Cortex of kidney (tissue), 1 donor: ENCODE measurements at places on chromosomes 7 and 10.

DNA sequence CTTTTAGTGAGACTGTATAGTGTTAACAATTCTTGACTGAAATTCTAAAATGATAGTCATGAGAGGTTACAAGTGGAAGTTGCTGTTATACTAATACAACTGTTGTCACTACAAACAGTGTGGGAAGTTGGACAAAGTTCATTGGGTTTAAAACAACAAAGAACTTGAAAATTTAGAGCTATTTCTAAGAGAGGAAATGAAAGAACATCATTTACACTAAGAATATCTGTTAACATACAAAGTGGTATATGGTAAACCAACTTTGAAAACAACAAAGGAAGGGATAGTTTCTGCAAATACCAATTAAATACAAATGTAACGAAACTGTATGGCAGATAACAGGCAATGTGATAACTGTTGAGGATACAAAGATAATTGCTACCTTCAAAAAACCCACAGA, 11.6 kb downstream of the MTPN start:
- no peak for DNase-seq

- no peak for DNase-seq
These were observed 21.8 kb upstream of the INPP5F start for GRCh38 chr10:119703903-119704508.

DNA sequence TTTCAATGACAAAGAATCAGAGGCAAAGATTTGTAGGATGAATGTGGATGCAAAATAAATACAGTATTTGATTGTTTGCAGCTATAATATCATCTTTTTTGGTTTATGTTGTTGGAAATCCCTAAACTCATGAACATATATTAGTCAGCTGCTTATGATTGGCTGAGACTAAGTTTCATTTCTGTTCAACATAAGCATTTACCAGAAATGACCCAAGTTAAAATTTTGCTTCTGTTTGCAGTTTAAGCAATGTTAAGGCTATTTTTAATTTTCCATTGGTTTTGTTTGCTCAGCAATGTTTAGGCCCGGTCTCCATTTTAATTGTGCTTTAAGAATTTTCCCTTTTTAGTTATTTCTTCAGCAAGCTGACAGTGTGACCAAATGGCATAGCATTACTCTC, 22.0 kb downstream of the GIMAP6 start:
- DNase-seq = no peak

DNA sequence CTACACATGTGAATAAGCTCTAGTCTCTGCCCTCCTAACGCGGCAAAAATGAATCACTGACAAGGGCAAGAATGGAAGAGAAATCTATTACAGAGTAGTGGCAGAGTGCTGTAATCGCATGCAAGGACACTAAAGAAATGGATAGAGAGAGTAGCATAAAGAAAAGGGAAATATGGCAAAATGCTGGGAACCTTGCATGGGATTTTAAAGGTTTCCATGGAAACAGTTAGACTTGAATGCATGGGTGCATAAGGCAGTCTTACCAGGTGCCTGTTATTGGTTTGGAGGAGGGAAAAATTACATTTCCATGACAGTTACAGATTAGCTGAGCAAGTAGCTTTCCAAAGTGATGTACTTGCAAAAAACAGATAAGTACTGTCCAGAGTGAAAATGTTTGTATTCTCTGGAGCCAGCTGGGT, 233.4 kb downstream of the PTN start:
- DNase-seq = no peak

DNA sequence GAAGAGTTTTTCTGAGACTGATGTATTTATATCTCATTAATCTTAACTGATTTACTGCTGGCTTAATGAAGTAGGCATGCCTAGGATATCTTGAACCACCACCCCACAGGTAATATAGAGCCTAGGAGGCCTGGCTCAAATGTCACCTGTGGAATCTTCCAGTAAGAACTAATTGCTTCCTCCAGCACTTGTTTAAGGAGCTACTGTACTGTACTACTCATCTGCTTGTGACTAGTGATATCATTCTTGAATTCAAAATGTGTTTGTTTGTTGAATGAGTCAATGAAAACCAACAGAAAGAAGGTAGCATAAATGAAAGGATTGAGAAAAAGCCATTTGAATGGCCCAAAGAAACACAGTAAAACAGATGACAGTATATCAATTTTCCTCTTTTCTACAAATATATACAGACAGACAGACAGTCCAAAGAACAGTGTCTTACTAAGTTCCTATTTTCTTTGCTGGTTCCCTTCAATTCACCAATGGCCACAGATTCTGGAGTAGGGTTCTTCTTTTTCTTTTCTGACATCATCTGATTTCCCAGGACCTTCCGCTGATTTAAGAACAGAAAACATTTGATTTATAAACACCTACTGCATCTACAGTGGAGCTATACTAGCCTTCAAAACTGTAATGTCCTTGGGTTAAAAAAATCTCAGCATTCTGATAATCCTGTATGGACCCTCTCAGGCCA, 43.7 kb upstream of the SLIT1 start:
- DNase-seq = no peak

DNA sequence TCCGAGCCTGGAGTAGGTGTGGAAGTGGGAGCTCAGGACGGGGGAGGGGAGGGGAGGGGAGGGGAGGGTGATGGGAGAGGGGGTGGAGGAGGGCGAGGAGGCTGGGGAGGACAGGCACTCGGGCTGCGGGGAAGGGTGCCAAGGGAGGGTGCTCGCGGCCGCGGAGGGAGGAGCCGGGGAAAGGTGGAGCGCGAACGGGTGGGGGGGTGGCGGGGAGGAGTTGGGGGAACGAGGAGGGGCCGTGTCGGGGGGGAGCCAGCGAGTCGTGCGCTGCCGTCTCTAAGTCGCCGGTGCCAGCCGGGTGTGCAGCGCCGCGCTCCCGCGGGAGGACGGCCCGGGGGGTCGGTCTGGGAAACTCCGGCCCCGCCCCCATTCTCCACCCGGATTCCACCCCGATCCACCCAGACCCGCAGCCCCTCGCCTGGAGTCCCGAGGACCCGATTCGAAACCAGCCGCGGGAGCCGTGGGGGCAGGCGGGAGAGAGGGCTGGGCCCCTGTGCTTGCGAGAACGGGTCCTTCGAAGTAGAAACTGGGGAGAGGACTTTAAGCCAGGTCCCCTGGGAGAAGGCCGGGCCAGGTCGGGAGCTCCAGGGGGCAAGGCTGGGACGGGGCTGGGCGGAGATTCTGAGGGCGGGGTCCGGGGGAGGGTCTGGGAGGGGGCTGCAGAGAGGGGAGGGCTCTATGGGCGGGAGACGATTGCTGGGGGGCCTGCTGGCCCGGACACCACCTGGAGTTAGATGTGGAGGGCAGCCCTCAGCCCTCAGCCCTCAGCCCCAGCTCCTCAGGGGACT, at the start of gene ZNF467:
Gene ZNF467 (minus strand): TSS at position 143 of the 791 bp plus-strand sequence. CDS start 2,556 bp downstream, outside the sequence.
- no peak for DNase-seq

GRCh38 chr7:20238754-20239324, 21.7 kb upstream of the MACC1 start:
- DNase-seq = no peak

GRCh38 chr10:77493851-77494261, 143.8 kb downstream of the KCNMA1 start:
- no peak for DNase-seq

GRCh38 chr10:17098012-17098411, 31.6 kb downstream of the CUBN start:
- DNase-seq = no peak

DNA sequence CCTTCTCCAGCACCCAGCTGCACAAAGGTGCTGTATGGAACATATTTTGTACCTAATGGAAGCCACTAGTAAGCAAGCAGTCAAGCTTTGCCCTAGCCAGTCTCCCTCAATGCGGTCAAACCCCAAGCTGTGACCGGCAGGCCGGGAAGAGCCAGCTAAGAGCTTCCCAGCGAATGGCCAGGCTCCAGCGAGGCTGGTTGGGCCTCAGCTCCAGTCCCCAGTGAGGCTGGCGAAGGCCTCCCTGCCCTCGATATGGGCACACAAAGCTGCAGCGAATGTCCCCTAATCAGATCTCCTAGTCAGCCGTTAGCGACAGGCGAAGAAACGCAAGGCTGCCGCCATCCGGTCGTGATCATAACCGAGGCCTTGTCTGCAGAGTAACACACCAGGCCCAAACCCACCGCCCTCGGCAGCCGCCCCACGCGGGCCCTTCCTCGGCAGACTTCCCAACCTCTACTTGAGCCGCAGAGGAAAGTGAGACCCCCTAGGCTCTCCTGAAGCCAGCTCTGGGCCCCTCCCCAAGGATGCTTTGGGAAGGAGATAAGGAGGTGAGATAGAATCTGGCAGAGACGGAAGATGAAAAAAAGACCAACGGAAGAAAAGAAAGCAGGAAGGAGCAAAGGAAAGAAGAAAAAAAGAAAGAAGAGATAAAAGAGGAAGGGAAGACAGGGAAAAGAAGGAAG, 3.1 kb upstream of the HOXA9 start:
- no peak for DNase-seq

GRCh38 chr7:107179326-107180164, 10.7 kb downstream of the HBP1 start:
- DNase-seq = no peak

DNA sequence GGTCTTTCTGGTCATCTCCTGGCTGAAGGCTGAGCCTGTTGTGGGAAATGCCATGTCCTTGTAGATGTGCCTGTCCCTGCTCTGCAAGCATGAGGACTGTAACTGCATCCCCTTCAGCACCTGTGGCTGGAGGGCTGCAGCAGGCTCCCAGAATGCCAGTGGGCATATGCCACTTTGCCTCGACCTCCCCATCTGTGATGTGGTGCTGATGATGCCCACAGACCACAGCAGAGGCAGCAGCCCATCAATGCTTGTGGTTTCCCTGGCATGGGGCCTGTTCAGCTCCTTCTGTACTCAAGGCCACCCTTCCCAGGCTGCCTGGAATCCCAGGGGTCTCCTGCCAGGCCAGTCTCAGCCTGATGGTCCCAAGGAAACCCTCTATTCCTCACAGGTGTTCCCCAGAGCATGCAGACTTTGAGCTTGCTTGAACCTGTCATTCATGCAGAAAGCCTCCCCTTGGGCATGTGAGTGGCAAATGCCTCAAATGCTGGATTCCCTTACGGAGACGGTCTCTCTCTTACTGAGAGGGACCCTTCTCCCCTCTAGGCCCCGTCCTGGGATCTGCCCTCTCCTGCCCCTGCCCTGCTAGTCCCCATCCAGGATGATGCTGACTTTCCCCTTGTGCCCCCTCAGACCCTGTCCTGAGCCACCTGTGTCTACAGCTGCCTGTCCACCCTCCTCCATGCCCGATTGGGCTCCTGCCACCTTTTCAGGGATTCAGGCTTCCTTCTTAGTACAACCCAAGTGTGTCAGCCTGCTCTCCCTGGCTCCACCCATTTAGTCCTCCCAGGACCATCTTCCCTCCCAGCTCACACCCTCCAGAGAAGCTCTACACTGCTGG, 50.9 kb upstream of the ANTXRL start:
- no peak for DNase-seq

DNA sequence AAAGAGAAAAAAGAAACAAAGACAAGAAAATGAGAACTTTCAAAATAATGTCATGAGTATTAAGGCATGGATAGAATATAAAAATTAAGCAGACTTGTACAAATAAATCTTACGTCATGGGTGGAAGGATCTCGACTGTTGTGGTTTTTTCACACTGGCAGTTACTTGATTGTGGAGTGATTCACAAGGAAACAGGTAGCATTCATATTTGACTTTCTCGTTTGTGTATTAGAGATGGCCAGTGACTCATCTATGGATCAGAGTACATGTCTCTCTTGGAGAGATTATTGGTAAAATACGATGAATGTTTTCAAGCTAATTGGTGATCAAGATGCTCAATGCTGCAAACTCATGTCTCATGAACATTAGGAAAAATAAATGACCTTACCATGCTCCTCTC, 564.3 kb downstream of the GATA3 start:
- no peak for DNase-seq

DNA sequence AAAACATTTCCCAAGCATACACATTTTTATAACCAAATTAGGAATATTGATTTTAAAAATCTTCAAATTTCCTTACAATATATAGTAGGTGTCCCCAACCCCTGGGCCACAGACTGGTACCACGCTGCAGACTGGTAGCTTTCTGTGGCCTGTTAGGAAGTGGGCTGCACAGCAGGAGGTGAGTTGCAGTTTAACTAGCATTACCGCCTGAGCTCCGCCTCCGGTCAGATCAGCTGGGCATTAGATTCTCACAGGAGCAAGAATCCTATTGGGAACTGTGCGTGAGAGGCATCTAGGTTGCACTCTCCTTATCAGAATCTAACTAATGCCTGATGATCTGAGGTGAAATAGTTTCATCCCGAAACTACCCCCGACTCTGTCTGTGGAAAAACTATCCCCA, 62.1 kb downstream of the ZWINT start:
- no peak for DNase-seq

DNA sequence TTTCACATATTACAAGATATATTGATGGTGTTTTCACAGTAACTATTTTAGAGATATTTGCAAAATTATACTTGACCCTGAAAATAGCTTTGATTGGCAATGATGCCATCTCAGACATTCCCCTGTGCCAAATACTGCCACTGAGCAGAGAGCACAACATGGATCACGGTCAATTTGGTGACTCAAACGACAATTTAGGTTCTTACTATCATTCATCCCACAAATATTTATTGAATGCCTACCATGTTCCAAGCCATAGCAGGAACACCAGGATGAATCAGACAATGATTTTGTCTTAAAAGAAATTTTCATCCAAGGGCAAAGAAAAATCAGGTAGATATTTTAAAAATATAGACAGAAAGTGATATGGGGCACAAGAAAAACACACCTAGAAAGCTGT, 153.2 kb upstream of the ADO start:
- DNase-seq = no peak

DNA sequence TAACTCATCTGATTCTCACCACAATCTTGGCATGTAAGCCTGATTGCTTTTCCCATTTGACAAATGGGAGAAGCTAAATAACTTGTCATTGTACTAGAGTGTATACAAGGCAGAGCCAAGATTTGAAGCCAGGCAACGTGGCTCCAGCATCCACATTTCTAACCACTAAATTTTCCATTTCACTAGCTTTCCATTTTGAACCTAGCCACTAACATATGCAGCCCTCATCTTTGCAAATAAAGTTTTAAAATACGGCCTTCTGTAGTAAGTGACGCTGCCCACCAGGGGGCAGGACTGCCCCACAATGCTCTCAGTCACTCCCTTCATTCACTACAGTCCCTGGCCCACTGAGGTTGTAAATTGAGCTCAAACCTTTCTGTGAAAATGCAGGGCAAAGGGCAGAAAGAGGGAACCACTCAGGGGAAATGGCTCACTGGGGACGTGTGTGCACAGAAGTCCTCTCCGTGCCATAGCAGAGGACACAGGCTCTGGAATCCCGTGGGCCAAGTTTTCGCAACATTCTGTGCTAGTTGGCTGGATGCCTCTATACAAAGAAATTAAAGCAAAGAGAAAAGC, 315.7 kb downstream of the TNS3 start:
- no peak for DNase-seq

GRCh38 chr7:27784399-27785053, 44.6 kb downstream of the TAX1BP1 start:
- no peak for DNase-seq

GRCh38 chr10:14060320-14061070, 270.2 kb downstream of the FRMD4A start:
- no peak for DNase-seq

- no peak for DNase-seq
These were observed 123.8 kb downstream of the KCNMA1 start for GRCh38 chr10:77513781-77514331.

- no peak for DNase-seq
These were observed 311.4 kb upstream of the AKR1E2 start for GRCh38 chr10:4514445-4515108.
